ENCODE measurements at places on chromosomes 11 and 22.

- no peak for DNase-seq
These were observed 26.1 kb upstream of the CABP7 start for GRCh38 chr22:29693671-29694070.

- peak; percentile 67 for DNase-seq
These were observed 113.6 kb downstream of the MICAL3 start for GRCh38 chr22:17910561-17911311.

DNA sequence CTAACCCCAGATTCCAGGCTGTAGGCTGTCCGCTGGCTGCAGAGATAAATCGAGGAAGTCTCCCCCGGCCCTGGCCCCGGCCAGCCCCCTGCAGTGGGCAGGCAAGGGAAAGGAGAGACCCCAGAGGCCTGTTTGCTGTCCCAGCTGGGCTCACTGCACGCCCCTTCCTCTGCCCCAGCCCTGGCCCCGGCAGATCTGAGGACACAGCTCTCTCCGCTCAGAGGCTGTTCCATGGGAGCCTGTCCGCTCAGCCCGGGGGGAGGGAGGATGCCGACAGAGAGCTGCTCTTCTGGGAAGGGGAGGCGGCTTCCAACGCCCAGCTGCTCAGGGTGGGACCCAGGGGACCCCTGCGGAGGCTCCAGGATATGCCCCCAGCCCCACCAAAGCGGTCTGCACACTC, 37.7 kb upstream of the H19 start:
- no peak for DNase-seq

DNA sequence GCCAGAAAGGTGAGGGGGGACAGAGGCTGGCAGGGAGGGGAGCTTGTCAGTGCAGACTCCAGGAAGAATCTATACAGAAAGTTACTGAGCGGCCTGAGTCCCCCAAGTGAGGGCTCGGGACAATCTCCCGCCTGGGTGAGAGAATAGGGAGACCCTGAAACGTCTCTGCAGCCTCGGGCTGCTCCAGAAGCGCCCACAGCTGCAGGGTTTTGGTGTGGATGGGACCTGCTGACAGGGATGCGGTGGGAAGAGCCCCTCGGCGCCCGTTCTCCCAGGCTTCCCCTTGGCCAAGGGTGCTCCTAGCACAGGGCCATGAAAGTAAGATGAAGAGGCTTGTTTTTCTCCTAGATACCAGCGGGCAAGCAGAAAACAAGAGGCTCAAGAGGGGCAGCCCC, 743 bp upstream of the RCE1 start:
- DNase-seq: no peak

GRCh38 chr11:73760135-73760678, 667 bp downstream of the RAB6A start:
- no peak for DNase-seq

DNA sequence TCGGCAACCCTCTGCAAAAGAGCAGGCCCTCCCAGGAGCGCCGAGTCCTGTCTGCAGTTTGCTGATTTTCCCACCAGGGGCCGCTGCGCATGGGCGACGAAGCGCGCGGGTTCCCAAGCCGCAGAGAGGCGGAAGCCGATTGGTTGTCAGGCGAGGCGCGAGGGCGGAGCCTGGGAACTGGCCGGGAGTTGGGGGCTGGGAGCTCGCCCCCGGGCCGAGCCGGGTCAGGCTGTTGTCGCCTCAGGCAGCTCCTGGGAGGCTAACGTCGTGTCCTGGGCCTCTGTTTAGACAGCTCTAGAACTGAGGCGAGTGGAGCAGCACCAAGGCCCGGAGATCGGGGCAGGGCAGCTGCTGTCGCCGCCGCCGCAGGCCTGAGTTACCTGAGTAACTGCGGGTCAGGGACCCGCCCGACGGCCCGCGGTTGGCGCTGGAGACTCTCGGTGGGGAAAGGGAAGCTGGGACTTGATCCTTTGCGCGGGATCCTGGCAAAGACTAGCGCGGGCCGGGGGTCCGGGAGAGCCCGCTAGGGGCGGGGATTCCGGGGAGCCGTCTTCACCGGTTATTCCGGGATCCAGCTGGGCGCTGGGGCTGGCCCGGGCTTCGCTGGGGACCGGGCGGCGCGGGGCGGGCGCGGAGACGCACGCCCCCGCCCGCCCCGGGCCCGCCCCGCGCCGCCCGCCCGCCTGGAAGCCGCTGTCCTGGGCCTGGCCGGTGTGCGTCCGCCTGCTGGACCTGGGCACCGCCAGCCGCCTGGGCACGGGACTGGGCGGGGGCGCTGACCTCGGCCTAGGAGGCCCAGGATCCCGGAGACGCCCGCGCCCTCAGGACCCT, at the start of gene STIM1:
Gene STIM1, plus strand, starts transcription at position 688 of the 831 bp plus-strand sequence. CDS start 607 bp downstream, outside the sequence.
- peak; percentile 96 for DNase-seq

DNA sequence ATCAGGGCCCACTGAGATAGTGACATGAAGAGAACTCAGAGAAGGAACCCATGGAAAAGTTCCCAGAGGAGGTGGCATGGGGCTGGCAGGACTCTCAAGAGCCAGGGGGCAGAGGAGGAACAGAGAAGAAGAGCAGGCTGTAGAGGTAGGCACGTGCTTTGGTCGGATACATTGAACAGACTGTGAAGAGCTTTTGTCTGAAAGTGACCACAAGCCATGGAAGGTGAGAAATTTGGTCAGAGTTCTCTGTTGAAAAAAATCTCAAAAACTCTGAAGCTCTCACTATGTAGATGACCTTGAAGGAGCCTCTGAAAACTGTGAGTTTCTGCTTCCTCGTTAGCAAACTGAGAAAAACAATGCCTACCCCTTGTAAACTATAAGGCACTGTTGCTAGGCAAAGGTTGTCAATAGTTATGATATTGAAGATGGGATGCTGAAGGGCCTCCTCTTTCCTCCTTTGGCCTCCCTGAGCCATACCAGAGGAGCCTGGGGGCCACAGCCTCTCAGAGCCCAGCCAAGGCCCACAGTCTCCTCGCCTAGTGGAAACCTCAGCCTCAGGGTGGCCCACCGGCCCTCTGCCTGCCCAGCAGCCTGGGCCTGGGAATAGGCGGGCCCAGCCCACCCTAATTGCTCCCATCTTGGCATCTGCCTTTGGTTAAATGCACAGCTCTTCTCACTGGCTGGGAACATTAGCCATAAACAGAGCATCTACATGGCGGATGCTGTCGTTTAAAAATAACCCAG, 415.7 kb downstream of the SOX6 start:
- no peak for DNase-seq

- DNase-seq: no peak
These were observed 75.4 kb downstream of the ZBTB16 start for GRCh38 chr11:114134870-114135269.
